SK-N-SH (cell line): ENCODE measurements at places on chromosomes 13 and 19. TPM values are rescaled to one million over a fixed set of nuclear protein-coding genes. Genes with fewer than 3 reads are reported as not detected.
A peak's percentile ranks its signal among the peaks of the same experiment; 100 is the strongest.

DNA sequence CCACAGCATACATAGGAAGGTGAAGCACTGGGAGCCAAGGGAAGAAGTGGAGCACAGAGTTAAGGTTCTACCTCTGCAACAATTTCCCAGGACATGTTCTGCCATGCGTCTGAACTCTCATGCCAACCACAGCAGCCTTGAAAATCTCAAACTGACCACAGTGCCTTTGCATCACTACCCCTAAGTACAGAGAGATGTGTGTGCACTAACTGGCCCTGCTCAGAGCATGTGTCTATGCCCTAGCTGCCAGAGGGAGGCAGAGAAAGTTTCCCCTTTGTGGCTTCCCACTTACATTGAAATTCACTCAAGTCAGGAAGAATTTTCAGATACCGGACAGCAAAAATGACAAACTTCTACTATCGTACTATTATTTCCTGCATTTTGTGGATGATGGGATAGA, 26.8 kb upstream of the WDFY2 start:
- H3K36me3 ChIP-seq, result no peaks in the 10 kb centered on the region
- no peaks in the 10 kb centered on the region for H3K27me3 ChIP-seq
- no peak for DNase-seq
- no peak overlapping the region for H3K27ac ChIP-seq

DNA sequence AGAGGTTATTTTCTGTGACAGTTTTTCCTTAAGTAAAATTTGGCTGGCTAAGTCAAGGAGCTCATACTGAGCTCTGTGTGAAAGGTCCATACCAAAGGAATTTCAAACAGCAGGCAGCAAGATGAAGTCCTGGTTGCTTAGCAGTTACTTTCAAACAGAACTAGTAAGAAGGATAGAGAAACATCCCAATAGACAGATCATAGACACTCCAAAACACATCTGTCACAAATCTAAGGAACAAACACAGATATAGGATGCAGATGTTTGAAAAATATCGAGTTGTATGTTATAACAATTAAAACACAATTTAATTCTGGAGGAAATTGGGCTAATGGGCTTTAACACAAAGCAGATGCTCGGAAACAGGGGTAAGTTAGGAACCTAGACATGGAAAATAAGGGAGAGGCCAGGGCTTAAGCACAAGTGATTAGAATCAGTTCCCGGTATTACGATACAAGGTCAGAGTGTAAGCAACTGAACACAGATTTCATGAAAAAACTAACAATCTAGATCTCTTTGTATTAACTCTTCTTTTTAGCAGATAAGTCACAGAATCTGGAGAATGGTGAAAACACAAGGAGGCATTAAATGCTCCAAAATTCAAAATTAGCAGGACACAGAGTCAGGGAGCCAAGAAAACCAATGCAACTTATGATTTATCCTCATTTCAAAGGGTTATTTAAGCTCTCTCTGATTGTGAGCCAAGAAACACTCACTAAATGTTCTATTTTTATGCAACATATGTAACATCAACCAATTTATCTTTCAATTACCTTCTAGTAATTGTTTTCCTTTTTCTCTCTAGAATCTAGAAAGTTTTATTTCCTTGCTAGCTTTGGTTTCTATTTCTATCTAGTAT, 1992.9 kb upstream of the PCDH20 start:
- DNase-seq, result peak; percentile 44
- H3K27me3 ChIP-seq, result no peaks in the 10 kb centered on the region
- peak overlapping the region; percentile 17 for H3K4me3 ChIP-seq

DNA sequence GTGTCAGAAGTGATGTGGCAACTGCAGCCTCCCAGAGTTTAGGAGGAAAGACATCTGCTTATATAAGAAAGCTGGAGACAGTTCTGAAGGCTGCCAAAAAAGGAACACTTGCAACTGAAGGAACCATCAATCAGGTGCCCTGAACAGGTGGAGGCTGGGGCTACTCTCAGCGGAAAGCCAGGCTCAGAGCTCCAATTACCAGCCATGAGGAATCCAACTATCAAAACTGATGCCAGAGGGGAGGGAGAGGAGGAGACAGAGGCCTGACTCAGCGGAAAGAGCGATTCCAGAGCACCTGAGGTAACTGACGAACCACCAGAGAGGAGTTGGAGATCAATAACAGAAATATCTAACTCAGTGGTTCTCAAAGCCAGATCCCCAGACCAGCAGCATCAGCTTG, 24.3 kb downstream of the LEUTX start:
- DNase-seq, result no peak
- H3K4me1 ChIP-seq, result no peaks in the 10 kb centered on the region
- no peak overlapping the region for H3K27ac ChIP-seq

GRCh38 chr13:110471833-110472162, 89.7 kb downstream of the RAB20 start:
- no peaks in the 10 kb centered on the region for H3K4me1 ChIP-seq
- H3K27me3 ChIP-seq, result no peaks in the 10 kb centered on the region
- DNase-seq, result no peak
- no peak overlapping the region for H3K4me3 ChIP-seq

The PRTN3 gene
- not detected in 2 replicates for polyA plus RNA-seq

The CGB8 gene
- 0.13 TPM in 1 of 2 replicates, not detected in the other for polyA plus RNA-seq

The NANOS3 gene
- 0.53 and 0.57 TPM in 2 replicates for polyA plus RNA-seq

The THSD1 gene
- 8.9 and 10.1 TPM in 2 replicates for polyA plus RNA-seq

The TBCB gene
- 566 and 712 TPM in 2 replicates for polyA plus RNA-seq
